Stomach (tissue), 19 donors: ENCODE measurements at places on chromosomes 2 and 18.

GRCh38 chr18:3170441-3171161 lies 49.2 kb downstream of the MYOM1 start:
- H3K4me1 ChIP-seq: peaks cover 14% of the 10 kb centered on the region
- no peaks in the 10 kb centered on the region for H3K36me3 ChIP-seq
- H3K27me3 ChIP-seq: no peaks in the 10 kb centered on the region
- H3K27ac ChIP-seq: no peak overlapping the region
- no peak overlapping the region for H3K4me3 ChIP-seq

DNA sequence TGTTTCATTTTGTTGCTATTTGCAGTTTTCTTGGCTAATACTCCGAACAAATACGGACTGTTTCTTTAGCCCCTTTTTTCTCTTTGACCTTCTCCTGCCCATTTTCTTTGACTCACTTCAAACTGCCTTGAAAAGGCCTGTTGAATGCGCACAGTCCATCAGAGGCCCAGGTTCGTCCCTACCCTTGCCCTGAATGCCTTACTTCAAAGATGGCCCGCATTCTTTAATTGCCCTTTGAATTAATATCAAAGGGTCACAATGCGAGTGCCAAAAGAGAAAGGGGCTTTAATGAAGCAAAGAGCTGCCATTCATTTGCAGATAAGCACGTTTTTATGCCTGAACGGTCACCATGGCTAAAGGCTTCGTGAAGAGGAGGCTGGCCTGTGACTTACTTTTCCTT lies 29.7 kb downstream of the PAX3 start:
- no peaks in the 10 kb centered on the region for H3K4me1 ChIP-seq
- H3K36me3 ChIP-seq: no peaks in the 10 kb centered on the region
- H3K27me3 ChIP-seq: peaks cover 43% of the 10 kb centered on the region
- H3K4me3 ChIP-seq: no peak overlapping the region
- DNase-seq: no peak

DNA sequence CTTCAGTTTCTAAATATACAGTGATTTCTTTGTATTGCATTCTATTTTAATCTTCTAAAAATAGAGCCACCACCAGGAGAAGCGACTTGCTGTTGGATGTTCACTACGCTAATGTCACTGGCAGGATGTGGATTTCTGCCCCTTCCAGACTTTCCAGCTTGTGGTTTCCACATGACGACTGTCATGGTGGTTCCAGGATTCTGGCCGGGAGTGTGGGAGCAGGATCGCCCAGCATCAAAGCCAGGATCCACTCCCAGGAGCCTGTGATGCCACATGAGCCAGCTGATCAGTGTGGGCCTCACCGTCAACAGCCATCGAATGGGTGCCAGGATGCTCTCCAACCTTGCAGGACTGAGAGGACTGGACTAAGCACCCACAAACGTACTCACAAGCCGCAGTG lies 148.8 kb downstream of the HDAC4 start:
- DNase-seq: no peak
- H3K36me3 ChIP-seq: no peaks in the 10 kb centered on the region
- H3K27me3 ChIP-seq: no peaks in the 10 kb centered on the region
- peaks cover 68% of the 10 kb centered on the region for H3K4me1 ChIP-seq

- H3K4me3 ChIP-seq: no peak overlapping the region
- no peaks in the 10 kb centered on the region for H3K27me3 ChIP-seq
- peaks cover 5% of the 10 kb centered on the region for H3K36me3 ChIP-seq
- peak overlapping the region; percentile 45 for H3K27ac ChIP-seq
These were observed 41.4 kb downstream of the OXER1 start for GRCh38 chr2:42722320-42723190.

GRCh38 chr2:176642074-176642473 lies 372.8 kb downstream of the MTX2 start:
- no peaks in the 10 kb centered on the region for H3K36me3 ChIP-seq
- peaks cover 8% of the 10 kb centered on the region for H3K4me1 ChIP-seq
- no peak overlapping the region for H3K4me3 ChIP-seq
- DNase-seq: no peak
- no peak overlapping the region for H3K27ac ChIP-seq

DNA sequence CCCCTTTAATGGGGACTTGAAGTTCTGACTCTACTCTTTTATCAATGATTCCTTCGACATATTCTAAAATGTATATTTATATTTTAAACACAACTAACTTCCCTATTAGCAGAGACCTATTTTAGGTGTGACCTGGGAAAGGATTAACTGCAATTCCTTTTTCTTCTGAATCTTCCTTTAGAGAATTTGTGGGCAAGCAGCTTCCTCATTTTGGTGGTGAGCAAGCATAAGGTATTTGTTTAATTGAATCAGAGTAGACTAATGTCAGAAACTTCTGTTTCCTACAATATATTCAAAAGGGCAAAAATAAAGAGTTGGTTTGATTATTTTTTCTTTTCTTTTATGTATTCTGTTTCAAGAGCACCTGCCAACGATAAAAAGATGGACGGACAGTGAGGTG lies 237.0 kb downstream of the IKZF2 start:
- H3K4me1 ChIP-seq: no peaks in the 10 kb centered on the region
- no peak overlapping the region for H3K27ac ChIP-seq
- no peaks in the 10 kb centered on the region for H3K27me3 ChIP-seq
- no peak for DNase-seq

GRCh38 chr2:105802587-105802986 lies 57.9 kb downstream of the NCK2 start:
- peaks cover 32% of the 10 kb centered on the region for H3K4me1 ChIP-seq
- H3K27ac ChIP-seq: peak overlapping the region; percentile 20
- no peaks in the 10 kb centered on the region for H3K27me3 ChIP-seq
- DNase-seq: no peak
- H3K4me3 ChIP-seq: no peak overlapping the region
- H3K36me3 ChIP-seq: no peaks in the 10 kb centered on the region

GRCh38 chr2:219556413-219556812 lies 12.6 kb downstream of the TMEM198 start:
- no peak overlapping the region for H3K4me3 ChIP-seq
- DNase-seq: no peak
- peaks cover 29% of the 10 kb centered on the region for H3K27me3 ChIP-seq
- no peaks in the 10 kb centered on the region for H3K36me3 ChIP-seq
- H3K4me1 ChIP-seq: peaks cover 20% of the 10 kb centered on the region

- H3K4me3 ChIP-seq: peak overlapping the region; percentile 86
- H3K36me3 ChIP-seq: no peaks in the 10 kb centered on the region
- peaks cover 30% of the 10 kb centered on the region for H3K4me1 ChIP-seq
- DNase-seq: peak; percentile 33
- no peaks in the 10 kb centered on the region for H3K27me3 ChIP-seq
- H3K27ac ChIP-seq: peak overlapping the region; percentile 95
These were observed 503 bp downstream of the ANXA4 start for GRCh38 chr2:69742322-69742952.

DNA sequence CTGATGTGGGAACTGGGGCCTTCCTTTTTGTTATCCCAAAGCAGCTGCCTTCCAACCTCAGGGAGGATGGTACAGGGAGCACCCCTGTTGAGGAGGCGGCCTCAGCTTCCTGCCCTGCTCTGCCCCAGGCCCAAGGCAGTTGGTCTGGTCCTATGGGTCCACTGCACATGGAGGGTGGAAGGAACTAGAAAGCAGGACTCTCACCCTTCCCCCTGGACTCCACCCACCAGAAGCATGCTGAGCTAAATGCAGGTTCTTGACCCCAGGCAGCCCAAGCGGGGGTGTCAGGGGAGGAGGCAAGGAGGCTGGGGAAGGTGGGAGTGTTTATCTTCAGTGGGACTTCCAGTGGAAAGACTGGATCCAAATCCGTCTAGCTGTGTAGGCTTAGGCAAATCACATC lies 158.5 kb downstream of the SMAD2 start:
- DNase-seq: no peak
- no peaks in the 10 kb centered on the region for H3K27me3 ChIP-seq
- H3K36me3 ChIP-seq: no peaks in the 10 kb centered on the region
- H3K27ac ChIP-seq: no peak overlapping the region
- no peaks in the 10 kb centered on the region for H3K4me1 ChIP-seq
- no peak overlapping the region for H3K4me3 ChIP-seq

DNA sequence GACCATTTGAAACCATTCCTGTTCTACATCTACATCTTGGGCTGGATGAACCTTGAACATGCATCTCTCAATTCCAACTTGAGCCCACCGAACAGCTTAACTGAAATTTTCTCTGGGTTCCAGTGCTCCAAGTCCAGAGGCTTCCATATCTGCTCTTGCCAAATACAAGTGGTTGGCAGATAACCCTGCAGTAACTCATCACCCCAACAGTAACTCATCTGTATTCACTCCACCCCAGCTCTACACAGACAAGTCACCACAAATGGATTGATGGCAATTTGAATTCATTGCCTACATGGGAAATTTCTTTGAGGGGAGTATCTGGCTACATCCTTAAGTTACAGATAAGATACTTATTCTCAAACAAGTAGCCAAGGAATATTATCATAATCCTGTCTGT lies 502.4 kb upstream of the TNP1 start:
- DNase-seq: no peak
- H3K4me3 ChIP-seq: no peak overlapping the region
- H3K27me3 ChIP-seq: no peaks in the 10 kb centered on the region
- H3K27ac ChIP-seq: peak overlapping the region; percentile 69
- H3K4me1 ChIP-seq: no peaks in the 10 kb centered on the region
- H3K36me3 ChIP-seq: no peaks in the 10 kb centered on the region

DNA sequence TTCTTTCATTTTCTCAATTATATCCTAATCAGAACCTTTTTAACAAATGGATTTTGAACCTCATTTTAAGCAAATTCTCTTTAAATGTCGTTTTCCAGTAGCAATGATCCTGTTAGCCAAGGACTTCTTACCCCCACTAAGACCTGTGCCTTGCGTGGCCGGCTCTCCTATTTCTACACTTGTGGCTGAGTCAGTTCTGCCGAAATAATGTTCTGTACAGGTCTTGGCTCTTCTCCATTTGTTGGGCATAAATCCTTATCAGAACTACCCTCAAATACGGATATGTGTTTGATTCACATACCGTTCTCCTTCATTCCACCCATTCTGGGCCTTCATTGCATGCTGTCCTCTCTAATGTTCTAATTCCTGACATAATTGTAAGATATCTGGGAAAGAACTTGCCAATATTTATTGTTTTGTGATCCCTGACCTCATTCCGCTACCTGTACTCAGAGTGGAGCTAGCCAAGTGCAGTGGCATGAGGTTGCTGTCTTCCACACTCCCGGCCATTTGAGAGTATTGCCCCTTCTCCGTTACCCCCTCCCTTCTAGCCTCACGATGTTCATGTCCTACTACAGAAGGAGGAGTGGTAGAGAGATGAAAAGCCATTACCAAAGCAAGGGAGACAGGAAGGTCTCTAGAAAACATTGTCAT lies 78.7 kb downstream of the MYOM1 start:
- H3K36me3 ChIP-seq: no peaks in the 10 kb centered on the region
- H3K4me1 ChIP-seq: peaks cover 8% of the 10 kb centered on the region
- no peak overlapping the region for H3K4me3 ChIP-seq
- H3K27ac ChIP-seq: peak overlapping the region; percentile 35
- no peaks in the 10 kb centered on the region for H3K27me3 ChIP-seq

GRCh38 chr2:47631792-47632398 lies 151.1 kb upstream of the MSH6 start:
- peak; percentile 68 for DNase-seq
- no peaks in the 10 kb centered on the region for H3K4me1 ChIP-seq
- H3K36me3 ChIP-seq: no peaks in the 10 kb centered on the region
- H3K27me3 ChIP-seq: no peaks in the 10 kb centered on the region

DNA sequence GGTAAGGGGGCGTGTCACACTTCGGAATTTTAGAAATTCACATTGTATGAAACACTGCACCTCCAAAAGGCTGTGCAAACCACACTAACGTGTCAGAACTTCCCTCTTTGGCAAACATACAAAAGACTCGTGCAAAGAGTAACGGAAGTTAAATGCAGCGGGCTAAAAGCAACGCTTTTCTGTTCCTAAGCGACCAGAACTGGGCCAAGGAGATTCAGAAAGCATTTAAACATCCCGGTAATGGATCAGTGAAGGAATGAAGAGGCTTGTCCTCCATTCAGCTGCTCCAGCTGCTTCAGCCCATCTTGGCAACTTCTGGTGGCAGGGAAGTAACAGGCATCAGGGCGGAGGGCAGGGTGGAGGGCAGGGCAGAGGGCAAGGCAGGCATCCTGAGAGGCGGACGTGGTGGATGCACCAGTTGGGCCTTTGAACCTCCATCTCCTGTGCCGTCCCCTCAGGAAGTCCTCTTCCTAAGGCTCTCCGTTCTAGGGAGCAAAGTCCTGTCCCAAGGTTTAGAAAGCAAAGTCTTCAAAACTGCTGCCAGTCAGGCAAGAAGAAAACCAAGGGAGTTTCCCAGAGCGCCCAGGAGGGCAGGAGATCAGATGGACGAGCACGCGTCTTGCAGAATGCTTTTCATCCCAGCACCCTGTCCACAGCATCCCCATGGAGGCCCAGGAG lies 230.7 kb downstream of the ZNF516 start:
- H3K36me3 ChIP-seq: no peaks in the 10 kb centered on the region
- DNase-seq: peak; percentile 57
- H3K4me3 ChIP-seq: no peak overlapping the region

GRCh38 chr2:158716121-158716791 lies 78.9 kb upstream of the DAPL1 start:
- no peaks in the 10 kb centered on the region for H3K4me1 ChIP-seq
- H3K27me3 ChIP-seq: no peaks in the 10 kb centered on the region
- no peaks in the 10 kb centered on the region for H3K36me3 ChIP-seq
- H3K4me3 ChIP-seq: no peak overlapping the region

DNA sequence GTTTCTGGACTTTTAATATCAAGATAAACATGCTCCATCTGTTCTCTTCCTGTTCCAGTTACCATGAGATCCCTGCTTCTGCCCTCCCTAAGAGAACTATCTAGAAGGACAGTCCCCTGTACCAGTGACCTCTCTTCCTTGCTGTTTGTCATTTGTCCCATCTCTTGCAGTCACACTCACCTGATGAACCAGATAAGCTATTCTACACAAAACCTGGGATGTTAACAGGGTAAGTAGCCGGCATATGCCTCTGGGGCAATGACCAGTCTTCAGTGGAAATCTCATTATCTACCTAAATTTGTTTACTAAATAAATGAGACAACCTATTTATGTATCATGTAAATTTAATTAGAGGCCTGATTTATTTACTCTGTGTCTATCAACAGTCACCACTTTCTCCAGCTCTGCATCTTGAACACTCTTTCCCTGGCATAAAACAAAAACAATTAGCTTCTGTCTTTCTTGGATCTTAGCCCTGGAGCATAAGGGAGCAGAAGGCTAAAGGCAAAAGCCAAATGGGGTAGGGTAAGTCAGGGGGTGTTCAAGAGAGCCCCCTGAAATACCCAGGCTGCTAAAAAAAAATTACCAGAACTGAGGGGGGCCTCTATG lies 337.7 kb downstream of the ALK start:
- H3K27ac ChIP-seq: no peak overlapping the region
- no peaks in the 10 kb centered on the region for H3K36me3 ChIP-seq
- H3K4me1 ChIP-seq: no peaks in the 10 kb centered on the region
- no peaks in the 10 kb centered on the region for H3K27me3 ChIP-seq
- no peak overlapping the region for H3K4me3 ChIP-seq

- H3K4me1 ChIP-seq: no peaks in the 10 kb centered on the region
- no peak for DNase-seq
- H3K27me3 ChIP-seq: no peaks in the 10 kb centered on the region
- no peak overlapping the region for H3K27ac ChIP-seq
These were observed 33.7 kb downstream of the GFPT1 start for GRCh38 chr2:69353360-69353759.

- DNase-seq: no peak
- H3K4me1 ChIP-seq: no peaks in the 10 kb centered on the region
- no peaks in the 10 kb centered on the region for H3K36me3 ChIP-seq
- H3K27ac ChIP-seq: no peak overlapping the region
These were observed 11.4 kb upstream of the LRATD1 start for GRCh38 chr2:14621114-14621513.
